CD4-positive, CD25-positive, alpha-beta regulatory T cell (primary cell): ENCODE measurements at places on chromosomes 4 and X.

DNA sequence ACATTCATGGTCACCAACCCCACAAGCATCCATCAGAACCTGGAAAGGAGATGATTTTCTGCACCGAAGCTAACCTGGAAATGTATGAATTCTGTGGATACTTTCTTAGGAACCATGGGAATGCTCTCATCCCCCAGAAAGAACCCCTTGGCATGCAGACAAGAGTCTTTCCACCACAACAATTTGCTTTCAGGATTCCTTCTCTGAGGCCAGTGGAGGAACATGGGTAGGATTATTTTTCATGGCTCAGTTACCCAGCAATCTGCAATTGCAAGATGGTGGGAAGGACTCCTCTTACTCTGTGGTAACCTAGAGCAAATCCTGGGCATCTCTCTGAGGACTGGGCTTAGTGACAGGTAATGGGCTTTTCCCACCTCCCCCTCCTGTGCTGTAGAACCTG, 131.9 kb upstream of the MSX1 start:
- DNase-seq = no peak

DNA sequence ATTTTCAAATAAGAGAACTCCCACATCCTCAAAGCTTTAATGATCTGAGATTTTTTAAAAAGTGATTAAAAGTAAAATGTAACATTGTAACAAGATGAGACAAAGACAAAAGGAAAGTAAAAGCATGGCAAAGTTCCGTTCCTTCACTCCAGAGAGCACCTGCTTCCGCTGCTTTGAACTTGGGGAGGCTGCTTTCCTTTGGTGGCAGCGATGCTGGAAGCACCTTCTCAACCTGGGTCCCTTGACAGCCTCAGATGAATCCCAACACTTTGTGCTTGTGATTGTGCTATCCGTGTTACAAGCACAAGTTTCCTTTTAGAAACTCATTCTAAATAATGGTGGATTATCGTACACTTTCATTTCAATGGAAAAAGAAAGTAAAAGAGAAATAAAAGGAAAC, 59.7 kb downstream of the HADH start:
- peak; percentile 26 for DNase-seq

GRCh38 chrX:120365320-120365719, 3.4 kb downstream of the ATP1B4 start:
- peak; percentile 46 for DNase-seq

DNA sequence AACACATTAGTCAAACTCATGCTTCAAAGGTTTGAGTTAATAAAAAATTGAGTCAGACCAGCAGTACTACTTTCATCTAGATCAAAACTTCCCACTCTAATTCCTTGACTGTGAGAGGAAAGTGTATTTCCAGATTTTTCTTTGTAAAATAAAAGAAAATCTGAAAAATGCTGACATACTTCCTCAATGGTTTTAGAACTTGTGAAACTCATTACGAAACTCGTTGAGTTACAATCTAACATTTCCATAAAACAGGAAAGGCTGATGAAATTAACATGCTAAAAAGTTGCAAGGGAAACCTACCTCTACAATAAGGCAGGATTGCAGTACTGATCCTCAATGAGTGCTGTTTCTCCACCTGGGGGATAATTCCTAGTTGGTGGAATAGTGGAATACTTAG, 217.8 kb upstream of the HCCS start:
- DNase-seq = no peak

DNA sequence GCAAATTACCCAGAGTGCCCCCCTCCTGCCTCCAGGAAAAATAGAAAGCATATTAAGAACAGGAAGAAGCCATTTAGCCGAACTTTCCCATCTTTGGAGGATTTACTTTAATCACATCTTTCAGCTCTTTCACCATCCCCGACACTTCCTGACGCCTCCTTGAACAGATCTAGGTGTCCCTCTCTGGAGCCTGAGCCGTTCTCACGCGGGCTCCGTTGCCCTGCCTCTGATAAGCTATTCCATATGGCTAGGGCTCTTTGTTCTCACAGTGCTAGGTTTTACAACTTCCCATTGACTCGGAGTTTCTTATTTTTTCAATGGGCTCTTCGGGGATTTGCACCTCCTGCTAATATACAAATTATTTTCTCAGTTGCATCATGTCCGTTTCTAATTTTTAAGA, 82.1 kb upstream of the GPC4 start:
- DNase-seq = no peak

- no peak for DNase-seq
Measured at GRCh38 chr4:68987007-68987406, 35.4 kb upstream of the UGT2A3 start.

DNA sequence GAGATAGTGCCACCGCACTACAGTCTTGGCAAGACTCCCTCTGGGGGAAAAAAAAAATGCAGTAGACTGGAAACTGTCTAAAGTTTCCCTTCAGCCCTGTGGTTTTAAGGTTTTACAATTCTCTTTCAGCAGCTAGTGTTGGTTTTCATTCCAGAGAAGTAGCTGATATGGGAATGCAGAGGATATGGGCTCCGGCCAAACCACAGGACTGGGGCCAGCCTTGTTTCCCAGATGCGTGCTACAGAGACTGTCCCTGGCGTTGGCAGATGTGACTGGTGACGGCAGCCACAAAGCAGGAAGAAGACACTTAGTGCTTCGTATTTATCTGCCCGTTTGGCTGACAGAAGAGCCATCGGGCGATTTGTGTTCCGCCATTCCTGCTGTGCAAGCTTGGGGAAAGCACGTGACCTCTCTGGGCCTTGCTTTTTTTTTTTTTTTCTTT, 43.2 kb downstream of the ZBTB49 start:
- no peak for DNase-seq

DNA sequence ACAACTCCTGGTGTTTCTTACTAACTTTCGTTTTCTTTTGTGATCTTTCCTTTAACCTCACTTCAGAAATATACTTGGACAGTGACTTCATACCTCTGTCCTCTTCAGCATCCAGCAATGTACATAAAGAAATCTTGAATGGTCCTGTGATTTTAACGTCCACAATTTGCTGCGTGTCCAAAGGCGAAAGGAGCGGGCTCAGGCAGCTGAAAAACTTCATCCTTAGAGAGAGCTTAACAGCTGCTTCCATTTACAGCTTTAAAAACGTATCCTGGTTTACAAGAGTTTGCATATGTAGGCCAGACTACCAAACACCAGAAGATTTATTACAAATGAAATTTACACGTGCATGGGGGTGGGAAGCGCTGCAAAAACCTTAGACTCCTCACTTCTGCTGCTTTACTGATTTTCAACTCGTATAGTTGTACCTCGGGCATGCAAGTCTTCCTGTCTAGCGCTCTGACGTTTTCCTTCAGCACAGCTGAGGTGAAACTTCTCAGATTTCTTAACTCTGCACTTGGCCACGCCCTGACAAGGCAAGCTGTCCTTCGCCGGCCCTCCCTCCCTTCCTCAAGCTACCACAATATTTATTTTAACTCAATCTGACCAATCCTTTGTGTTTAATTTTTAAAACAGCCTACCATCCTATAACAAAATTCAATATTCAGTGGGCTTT, 406.4 kb downstream of the FAM47A start:
- no peak for DNase-seq

DNA sequence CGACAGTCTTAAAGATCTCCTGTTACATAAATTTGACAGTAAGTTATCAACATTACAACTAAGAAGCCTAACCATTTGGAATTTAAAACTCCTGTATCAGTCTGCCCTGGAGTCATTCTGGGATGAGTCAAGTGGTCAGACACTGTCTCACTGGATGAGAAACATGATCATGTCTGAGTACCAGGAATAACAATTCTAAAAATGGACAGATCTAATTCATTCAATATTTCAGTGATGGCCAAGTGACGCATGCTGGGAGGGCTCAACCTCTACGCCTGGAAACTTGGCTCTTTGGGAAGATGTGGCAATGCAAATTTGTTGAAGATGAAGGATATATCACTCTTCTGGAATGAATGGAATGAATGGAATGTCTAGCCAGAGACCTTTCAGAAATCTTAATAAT, 1427.2 kb downstream of the STIM2 start:
- no peak for DNase-seq

- DNase-seq = no peak
Measured at GRCh38 chr4:19752599-19752998, 499.1 kb upstream of the SLIT2 start.

DNA sequence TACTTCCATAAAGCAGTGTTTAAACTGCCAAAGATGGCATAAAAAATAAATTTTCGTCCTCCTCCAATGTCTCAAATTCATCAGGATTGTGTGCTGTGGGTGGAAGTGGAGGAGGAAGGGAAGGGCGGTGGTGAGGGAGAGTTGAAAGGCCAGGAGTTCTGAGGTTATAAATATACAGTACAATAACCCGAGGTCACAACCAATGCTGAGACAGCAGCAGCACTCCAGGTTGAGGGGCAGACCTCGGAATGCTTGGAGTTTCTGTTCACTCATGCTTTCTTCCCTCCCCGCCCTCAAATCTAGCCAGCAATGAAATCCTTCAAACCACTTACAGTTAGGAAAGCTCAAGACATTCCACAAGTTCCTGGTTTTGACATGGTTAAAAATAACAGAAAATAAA, 134.0 kb upstream of the SMAD1 start:
- DNase-seq = no peak

- DNase-seq = no peak
Measured at GRCh38 chrX:48896611-48897011, 957 bp downstream of the TIMM17B start.

- no peak for DNase-seq
Measured at GRCh38 chr4:122118243-122118642, 33.9 kb upstream of the BLTP1 start.

DNA sequence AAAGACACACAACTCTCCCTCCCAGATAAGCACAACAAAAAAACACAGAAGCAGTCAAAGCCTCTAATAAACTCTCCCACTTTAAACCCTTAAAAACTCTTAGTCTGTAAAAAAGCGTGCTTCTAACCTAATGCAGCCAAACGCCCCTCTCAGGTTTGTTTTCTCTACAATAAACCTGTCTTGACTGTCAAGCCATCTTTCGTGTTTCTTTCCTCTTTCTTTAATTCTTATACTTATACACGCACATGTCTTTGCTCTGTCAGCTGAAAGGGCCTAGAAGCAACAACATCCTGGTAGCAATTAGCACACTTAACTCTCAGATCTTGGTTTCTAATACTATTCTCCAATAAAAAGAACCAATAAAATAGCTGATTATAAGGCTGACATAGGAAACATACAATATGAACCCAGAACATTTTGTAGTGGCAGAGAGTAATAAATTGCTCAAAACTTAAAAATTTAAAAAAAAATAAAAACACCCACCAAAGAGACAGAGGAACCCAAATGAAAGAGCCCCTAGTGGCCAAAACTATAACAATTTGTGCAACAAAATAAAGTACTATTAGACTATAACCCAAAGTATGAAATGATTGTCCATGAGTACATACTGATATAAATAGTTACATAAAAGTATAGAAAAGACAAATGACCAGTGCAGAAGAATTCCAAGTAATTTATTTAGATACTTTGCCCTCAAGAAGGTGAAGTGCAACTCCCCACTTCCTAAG, 440.4 kb upstream of the ADGRL3 start:
- no peak for DNase-seq

GRCh38 chrX:130301977-130302376, 33.3 kb upstream of the ZNF280C start:
- DNase-seq = no peak

DNA sequence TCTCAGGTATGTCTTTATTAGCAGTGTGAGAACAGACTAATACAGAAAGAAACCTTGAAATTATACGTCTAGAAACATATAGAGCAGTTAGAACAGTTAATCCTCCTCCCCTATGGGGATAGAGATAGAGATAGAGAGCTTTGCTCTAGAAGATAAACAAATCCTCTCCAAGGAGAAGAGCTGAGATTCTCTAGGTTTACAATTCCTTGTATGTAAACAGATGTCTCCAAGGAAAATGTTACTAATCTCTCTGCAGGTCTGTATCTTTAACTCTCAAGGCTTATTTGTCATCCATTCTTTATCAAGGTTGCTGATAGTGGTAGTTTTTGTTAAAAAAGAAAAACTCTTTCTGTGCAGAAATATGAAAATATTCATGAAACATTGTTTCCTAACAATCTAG, 282.1 kb upstream of the GIMD1 start:
- DNase-seq = no peak

- no peak for DNase-seq
Measured at GRCh38 chrX:104281564-104281963, 26.8 kb upstream of the ESX1 start.

GRCh38 chrX:51148848-51149247, 183.8 kb upstream of the NUDT10 start:
- DNase-seq = no peak
